ENCODE measurements at places on chromosomes 2 and 18.

DNA sequence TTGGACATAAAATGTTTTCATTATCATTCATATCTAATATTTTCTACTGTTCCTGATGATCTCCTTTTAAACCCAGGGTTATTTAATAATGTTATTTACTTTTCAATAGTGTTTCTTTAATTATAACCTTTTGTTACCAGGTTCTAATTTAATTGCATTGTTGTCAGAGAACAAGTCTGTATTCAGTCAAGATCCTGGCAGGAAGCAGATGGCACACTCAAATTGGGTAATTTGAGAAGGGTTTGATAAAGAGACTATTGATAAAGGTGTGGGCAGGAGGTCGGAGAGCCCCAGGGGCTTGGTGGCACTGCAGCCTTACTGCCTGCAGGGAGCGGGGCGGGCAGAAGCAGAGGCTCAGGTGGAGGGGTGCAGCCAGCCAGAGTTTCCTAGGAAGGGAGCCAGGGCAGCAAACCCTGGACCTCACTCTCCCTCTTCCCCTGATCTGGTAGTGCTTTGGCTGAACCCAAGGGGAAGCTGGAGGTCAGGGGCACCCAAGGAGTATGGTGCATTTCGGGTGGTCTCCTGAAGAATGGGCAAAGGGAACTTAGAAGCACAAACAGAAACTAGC lies 2.3 kb upstream of the KIF1A start:
- no peak for DNase-seq

GRCh38 chr2:181628590-181629585 lies 28.0 kb downstream of the CERKL start:
- no peak for DNase-seq

DNA sequence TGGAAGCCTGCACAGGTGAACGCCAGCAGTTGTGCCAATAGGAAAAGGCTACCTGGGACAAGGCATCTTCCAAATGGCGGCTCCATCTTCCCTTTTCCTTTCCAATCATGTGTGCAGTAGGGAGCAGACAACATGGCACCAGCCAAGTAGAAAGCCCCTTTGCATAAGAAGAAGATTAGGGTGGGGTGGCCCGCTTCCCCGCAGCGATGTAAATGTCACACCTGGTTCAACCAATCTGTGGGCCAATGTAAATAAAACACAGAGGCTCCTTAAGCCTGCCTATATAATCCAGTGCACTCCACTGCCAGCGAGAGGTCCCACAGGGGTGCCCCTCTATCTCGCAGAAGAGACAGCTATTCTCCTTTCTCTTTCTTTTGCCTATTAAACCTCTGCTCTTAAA lies 468.4 kb upstream of the CRIM1 start:
- no peak for DNase-seq

DNA sequence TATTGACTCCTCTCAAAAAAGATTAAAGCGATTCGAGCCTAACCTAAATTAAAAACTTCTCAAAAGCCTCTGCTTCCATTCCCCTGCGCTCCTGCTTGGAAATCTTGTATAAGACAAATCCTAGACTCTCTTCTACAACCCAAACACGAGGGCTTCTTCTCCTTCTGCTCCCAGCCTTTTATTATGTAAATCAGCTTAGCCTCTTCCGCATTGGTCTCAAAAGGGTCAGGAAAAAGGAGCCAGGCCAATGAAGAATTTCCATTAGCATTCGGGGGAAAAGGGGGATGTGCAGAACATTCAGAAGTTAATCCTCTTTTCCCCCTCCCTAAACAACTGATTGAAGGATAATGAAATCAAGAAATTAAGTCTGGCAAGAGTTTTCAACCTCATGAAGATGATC lies 107.9 kb downstream of the FAM124B start:
- DNase-seq, result no peak

- no peak for DNase-seq
Observed at GRCh38 chr2:56571074-56571473, 387.3 kb downstream of the CCDC85A start.

- no peak for DNase-seq
Observed at GRCh38 chr2:42336361-42336965, 24.6 kb downstream of the COX7A2L start.

- no peak for DNase-seq
Observed at GRCh38 chr2:207884127-207884526, 114.4 kb upstream of the FZD5 start.

- DNase-seq, result no peak
Observed at GRCh38 chr2:184091456-184091855, 506.9 kb upstream of the ZNF804A start.

GRCh38 chr2:144441711-144442141 lies 78.2 kb downstream of the ZEB2 start:
- DNase-seq, result no peak

GRCh38 chr2:224847961-224848850 lies 132.0 kb upstream of the CCDC195 start:
- no peak for DNase-seq

DNA sequence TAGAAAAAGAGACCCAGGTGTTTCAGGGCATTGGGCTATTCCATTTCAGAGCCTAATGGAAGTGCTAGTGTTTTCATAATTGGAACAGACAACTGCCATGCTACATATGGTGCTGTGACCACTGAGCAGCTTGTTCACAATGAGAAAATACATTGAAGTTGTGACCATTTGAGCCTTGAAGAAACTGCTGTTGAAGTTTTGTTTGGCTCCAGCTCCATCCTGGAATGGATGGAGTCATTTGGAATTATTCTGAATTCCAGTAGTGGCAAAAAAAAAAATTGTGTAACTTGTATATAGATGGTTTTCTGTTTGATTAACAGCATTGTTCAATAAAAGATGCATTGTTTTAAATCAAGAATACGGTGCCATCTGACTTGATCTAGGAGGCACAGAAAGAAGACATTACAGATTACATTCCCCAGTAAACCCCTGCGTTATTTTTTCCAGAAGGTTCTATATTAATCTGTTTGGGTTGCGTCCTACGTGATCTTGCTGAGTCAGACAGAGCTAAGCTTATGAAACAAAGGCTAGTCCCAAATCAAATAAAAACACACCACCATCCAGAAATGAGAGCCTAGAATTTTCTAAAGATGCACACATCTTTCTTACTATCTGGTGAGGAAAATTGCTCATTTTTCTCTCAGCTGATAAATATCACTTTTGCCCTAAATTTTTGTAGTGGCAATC lies 19.2 kb downstream of the FMNL2 start:
- no peak for DNase-seq

GRCh38 chr18:13726972-13727331 lies 479 bp downstream of the RNMT start:
- no peak for DNase-seq

DNA sequence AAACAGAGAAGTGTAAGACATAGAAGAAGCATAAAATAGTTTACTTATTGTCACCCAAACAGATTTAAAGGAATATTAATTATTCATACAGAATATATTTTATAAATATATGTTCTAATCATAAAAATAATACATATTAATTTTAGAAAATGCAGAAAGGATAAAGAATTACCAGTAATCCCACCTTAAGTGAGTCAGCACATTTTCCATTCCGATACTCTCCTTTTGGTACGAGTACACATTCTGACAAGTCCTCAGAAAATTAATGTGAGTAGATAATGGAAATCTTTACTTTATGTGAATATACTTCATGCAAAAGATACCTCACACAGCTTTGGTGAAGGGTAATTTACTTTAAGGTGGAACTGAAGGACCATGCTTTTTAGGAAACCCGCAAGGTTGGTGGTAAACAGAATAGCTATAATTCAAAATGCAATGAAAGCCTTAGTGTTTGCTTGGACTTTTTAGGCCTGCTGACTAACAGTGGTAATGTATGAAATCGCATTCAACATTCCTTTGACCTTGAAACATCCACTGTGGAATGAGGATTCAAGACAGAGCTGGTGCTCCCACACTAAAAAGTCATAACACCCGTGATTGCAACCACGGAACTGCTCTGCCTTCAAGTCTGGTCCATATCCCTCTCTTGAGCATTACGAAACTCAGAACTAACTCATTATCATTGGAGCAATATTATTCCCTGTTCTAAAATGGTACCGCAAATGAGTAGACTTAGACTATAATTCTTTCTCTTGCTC lies 28.1 kb upstream of the HTR2B start:
- no peak for DNase-seq

DNA sequence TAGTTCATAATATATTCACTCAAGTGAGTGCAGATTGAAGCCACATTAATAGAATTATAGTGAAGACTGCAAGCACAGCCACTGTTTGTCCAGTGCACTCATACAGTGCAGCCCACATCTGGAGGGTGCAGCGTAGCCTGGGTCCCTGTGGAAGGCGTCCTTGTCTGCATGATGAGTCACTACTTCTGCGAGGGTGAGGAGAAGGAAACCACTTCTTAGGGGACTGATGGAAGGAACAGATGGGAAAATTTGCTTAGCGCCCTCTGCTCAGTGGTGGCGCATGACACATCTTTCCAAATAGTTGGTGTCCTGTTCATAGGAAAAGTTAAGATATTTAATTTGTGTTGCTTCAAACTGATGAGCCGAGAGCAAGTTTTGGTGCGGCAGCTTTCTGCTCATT lies 330.4 kb upstream of the SMIM21 start:
- no peak for DNase-seq

- no peak for DNase-seq
Observed at GRCh38 chr18:2480536-2480935, 90.8 kb downstream of the METTL4 start.

- no peak for DNase-seq
Observed at GRCh38 chr18:40985436-40985835, 969.6 kb upstream of the PIK3C3 start.

GRCh38 chr18:3057526-3057925 lies 44.6 kb upstream of the LPIN2 start:
- DNase-seq, result no peak

DNA sequence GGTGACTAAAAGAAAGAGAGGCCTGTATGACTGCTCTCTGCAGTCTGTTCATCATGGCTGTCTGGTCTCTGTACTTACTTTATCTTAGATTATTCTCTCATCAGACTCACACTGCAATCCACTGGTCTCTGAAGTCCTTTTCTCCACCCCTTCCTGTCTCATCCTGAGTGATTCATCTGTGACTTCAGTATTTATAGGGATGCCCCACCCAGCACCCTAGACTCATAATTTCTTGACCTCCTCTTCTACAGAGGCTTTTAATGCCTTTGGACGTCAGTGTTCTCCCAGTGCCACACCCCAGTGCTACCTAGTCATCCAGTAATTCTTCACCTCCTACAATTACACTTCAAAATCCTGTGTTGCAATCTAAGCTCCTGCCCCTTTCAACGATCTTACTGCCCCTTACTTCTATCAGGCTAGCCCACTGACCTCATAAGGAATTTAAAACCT lies 14.9 kb upstream of the ITPRID2 start:
- no peak for DNase-seq

GRCh38 chr2:231854616-231855125 lies 68.4 kb downstream of the COPS7B start:
- no peak for DNase-seq

- DNase-seq, result no peak
Observed at GRCh38 chr2:45786836-45787357, 135.4 kb downstream of the PRKCE start.

GRCh38 chr2:107393516-107393915 lies 433.2 kb upstream of the RGPD4 start:
- DNase-seq, result no peak

GRCh38 chr2:18585526-18585925 lies 3.8 kb downstream of the NT5C1B start:
- DNase-seq, result no peak

DNA sequence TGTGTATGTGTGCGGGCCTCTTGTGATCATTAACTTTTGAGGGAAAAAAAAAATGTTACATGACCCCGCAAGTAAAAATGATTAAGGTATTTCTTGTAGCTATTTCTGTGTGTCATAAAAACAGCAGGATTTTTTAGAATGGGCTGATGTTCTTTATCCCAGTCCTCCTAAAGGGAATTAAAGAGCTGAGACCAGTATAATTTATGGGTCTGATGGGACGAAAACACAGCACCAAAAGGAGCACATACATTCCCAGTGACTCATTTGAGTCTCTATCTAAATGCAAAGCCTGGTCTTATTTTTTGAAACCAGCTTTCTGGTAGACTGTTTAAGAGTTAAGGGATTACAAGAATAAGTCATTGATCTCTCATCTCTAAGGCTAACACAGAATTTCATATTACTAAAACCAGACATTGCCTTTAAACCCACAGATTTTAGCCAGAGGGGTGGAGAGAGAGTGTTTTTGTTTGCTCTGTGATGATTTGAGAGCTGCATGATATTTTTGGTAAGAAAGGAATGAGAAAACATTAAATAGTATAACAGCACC lies 342.3 kb upstream of the EPHA4 start:
- no peak for DNase-seq

- DNase-seq, result no peak
Observed at GRCh38 chr2:174013315-174013751, 48.2 kb upstream of the SP3 start.

GRCh38 chr2:240284503-240285259 lies 144.2 kb upstream of the OTOS start:
- DNase-seq, result no peak

DNA sequence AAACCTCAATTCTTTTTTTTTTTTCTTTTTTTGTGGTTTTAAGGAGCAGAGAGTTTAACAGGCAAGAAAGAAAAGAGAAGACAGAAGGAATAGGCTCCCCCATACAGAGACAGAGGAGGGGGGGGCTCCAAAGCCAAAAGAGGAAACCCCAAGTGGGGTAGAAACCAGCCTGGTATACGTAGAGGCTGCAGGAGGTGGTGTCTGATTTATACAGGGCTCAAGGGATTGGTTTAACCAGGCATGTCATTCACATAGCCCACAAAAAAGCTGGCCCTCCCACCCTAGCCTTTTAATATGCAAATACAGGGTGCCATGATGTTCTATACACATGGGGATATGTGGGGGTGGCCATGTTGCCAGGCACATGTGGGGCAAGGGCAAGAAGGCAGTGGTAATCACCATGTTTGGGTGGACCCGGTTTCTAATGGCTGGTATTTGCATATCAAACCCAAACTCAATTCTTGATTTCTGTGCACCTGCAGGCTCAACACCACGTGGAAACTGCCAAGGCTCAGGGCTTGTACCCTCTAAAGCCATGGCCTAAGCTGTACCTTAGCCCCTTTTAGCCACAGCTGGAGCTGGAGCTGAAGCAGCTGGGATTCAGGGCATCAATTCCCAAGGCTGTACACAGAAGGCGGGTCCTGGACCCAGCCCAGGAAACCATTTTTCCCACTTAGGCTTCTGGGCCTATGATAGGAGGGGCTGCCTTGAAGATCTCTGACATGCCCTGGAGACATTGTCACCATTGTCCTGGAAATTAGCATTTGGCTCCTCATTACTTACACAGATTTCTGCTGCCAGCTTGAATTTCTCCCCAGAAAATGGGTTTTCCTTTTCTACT lies 170.3 kb downstream of the MAIP1 start:
- no peak for DNase-seq

DNA sequence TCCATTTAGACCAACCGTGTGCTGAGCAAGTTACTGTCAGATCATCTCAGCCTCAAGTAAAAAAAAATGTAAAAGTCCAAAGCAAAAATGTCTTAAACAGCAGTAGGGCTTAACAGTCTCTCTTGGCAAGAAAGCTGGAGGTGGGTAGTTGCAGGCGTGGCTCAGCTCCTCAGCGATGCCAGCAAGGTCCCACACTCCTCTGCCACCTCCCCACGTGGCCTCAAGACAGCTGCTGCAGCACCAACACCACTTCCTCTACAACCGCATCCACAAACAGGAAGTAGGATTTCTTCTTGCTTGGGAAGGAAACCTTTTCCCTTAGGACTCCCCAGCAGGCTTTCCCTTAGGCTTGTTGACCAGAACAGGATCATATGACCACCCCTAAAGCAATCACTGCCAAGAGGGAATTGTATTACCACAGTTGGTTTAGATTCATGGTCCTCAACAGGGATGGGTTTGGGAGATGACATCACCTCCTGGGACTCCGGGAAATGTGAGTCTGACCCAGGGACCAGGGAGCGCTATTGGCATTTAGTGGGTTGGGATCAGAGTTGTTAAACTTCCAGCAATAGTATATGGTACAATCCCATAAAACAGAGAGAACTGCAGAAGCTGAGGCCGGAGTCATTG lies 97.1 kb downstream of the MAPK4 start:
- DNase-seq, result no peak

Measured in B cell (primary cell).